CD4-positive, alpha-beta T cell treated with Interferon alpha-2 for 1 hour (primary cell): ENCODE measurements at places on chromosomes 2 and 18.

DNA sequence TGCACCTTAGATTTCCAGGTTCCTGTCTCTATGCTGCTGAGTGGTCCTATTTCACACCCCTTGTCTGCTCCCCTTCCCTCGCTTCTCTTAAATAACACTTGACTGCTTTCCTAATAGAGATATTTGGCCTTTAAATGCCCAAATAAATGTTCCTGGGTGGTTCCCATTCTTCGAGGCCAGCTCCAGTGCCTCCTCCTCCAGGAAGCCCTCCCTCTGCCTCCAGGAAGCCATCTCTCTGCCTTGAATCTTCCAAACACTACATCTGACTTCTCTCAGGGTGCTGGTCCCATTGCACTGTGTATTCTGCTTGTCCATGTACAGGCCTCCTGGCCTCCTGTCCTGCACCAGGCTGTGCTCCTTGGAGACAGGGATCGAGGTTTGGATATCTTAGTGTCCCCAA lies 14.2 kb downstream of the EHD3 start:
- DNase-seq: no peak

- DNase-seq: peak; percentile 71
Observed at GRCh38 chr18:21110713-21111345, 784 bp downstream of the ROCK1 start.

DNA sequence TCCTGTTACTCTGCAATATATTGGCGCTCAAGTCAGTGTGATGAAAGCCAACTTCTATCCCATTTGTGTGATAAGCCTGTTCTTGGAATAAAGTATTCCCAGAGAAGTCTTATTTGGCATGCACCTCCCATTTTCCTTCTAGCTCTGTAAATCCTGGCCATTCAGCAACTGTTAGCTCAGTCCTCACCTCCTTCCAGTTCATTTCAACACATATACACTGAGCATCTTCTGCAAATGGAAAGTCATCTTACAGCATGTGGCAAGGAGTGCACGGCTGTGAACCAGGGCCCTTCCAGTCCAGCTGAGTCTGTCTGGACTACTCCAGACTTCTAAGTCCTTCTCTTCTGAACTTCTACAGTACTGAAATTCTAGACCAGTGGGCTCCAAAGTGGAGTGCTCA lies 53.1 kb downstream of the SPATS2L start:
- DNase-seq: no peak

DNA sequence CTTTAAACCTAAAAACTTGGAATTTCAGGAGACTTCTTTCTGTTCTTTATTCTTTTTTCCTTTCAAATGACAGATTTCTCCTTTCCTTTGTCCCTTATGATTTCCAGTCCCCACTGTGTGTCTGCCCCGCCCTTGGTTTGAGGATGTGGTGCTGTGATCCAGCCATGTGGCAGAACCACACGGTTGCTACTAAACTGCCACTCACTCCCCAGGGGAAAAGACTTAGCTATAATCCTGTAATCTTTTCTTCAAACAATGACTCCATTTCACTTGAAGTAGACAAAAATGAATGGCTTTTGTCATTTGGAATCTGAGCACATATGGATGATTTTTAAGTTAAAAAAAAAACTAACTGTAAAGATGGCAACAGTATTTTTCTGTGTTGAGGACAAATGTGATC lies 76.2 kb upstream of the STAM2 start:
- no peak for DNase-seq

- peak; percentile 25 for DNase-seq
Observed at GRCh38 chr2:165902934-165903333, 50.6 kb downstream of the TTC21B start.

DNA sequence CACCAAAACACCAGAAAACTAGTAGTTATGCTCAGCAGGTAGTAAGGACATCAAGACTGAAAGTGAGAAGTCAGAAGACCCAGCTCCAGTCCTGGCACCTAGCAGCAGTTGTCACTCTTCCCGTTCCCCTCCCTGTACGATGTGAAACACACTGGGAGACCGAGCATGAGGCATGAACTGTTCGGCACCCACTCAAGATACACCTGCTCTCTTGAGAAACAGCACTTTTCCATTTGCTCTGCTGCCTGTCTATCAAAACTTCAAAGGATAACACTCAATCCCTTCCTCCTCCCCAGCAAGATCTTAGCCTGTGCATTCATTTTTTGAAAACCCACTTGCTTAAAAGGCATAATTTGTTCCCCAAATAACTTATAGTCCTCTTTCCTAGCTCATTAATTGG lies 123.9 kb downstream of the PLEKHM3 start:
- DNase-seq: no peak

DNA sequence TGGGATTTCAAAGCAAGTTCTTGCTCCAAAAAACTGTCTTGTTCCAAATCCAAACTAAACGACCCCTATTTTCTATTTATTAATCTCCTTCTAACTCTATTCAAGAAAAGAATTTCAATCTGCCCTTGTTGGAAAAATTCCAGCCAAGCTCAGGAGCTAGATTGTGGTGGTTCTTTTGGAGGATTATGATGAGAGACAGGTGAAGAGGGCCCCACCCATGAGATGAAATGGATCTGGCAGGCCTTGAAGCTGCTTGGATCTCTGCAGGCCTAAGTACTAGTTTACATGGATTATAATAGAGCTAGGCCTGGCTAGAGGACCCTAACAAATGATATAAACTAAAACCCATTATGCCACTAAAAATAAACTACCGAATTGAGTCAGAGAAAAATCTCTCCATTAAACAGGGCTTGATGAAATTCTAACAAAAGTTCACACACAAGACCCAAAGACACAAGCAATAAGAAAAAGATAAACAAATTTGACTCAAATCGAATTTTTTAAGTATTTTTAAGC lies 101.6 kb downstream of the GFPT1 start:
- DNase-seq: no peak

- DNase-seq: no peak
Observed at GRCh38 chr2:2569306-2569705, 238.2 kb upstream of the MYT1L start.

DNA sequence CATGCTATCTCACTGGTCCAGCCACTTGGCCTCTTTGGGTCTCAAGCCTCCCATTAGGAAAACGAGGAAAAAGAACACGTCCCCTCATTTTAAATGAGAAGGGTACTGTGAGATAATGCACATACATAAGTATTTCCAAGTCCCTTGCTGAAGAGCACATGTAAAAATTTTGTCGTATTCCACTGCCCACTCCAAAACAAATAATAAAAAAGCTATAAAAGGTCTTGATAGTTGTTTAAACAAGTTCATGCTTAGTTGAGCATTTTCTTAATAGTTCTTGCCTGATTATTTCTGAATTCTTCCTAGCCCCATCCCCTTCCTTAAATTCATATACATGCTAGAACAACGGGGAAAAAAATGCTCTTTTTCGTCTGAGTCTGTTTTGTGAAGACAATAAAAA lies 110.2 kb upstream of the RNU4ATAC start:
- no peak for DNase-seq

DNA sequence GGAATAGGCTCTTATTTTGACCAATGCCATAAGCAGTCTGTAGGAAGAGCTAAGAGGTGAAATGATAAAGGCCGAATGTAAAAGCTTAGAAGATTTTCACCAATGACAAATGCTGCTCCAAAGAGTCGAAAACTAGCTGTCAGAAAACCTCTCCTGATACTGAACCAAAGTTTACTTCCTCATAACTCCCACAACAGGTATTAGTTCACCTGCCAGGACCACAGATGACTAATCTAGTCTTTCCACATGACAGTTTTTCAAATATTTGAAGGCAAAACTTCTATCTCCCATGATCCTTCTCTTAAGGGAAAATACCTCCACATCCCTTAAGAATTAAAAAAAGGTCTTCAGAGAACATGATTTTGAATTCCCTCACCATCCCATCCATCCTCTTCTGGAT lies 473.2 kb upstream of the SPHKAP start:
- DNase-seq: no peak

DNA sequence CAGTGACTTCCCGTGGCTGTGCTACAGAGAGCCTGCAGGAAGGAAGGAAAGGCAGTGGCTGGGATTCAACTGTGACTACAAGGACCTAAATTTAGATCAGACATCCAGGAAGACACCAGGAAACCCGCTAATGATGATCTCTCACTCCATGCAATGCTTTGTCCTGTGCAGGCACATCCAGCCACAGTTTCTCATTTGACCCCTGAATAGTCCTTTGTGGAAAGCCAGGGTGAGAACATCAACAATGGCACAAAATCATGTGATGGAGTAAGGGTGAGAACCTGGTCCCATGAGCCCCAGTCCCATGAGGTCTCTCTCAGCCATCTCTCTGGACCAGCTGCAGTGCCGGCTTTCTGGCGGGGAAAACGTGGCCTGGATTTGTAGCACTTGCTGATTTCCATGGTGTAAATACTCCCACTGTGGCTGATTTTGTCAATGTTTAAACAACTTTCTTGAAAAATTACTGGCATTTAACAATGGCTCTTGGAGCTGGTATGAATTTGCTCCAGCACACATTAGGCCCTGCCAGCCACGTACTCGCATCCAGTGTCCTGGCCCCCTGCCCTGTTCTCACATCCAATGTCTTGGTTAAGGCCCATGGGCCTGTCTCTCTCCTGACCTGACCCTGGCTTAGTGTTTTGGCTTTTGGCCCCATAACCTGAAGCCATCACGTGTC lies 159.0 kb upstream of the HAAO start:
- DNase-seq: no peak

DNA sequence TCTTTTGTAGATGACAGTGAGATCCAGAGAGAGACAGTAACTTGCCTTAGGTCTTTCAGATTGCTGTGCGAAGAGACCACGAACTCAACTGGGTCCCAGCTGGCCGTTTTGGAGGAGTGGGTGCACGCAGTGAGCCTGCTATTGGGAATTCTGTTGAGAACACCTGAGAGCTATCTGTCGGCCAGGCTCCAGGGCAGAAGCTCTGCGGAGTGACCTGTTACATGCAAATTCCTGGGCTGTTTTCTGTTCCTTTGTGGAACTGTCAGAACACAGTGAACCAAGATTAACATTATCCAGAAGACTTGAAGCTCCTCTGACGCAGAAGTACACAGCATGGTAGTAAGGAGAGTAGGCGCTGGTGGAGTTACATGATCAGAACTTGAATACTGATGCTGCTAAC lies 99.5 kb upstream of the LMAN1 start:
- DNase-seq: no peak

DNA sequence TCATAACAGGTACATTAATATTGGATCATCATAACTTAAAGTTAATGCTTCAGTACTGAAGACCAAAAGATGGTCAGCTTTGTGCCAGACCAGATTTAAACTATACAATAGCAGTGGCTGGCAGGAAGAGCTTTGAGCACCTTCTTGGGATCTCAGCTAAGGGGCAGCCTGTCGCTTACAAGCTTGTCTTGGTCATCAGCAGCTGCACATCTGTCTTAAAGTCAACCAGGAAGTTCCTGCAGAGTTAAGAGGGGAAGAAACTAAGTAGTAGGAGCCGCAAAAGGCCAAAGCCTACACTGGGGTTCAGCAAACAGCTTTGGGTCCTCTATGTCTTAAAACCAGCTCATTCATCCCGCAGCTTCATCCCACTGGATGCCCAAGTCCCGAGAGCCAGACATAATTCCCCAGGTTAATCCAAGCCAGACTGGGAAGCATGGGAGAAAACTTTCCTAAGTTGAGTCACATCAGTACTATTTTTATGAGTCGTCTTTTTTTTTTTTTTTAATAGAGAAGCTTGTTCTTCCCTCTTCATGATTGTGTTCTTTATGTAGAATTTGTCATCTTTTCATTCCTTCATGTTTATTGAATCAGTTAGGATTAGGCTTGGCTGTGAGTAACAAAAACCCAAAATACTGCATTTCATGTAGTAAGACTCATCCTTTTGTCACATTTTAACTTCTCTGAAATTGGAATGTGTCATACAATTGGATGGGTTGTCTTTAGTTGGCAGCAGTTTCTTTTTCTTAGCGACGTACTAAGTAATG lies 59.3 kb downstream of the SERTAD2 start:
- no peak for DNase-seq

DNA sequence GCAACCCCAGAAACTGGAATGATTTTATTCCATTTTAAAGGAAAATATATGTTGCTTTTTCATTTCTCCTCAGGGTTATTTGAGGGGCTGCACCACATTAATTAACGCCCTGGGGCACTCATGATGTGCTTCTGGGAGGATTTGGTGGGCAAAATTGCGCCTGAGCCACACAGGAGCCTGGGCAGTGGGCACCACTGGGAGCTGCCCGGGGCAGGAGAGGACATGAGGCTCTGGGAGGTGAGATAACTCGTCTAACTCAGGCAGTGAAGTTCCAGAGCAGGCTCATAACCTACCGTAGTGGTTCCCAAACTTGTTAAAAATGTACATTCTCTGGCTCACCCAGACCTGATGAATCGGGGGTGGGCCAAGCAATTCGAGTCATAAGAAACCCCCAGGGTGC lies 68.3 kb downstream of the EDAR start:
- no peak for DNase-seq

DNA sequence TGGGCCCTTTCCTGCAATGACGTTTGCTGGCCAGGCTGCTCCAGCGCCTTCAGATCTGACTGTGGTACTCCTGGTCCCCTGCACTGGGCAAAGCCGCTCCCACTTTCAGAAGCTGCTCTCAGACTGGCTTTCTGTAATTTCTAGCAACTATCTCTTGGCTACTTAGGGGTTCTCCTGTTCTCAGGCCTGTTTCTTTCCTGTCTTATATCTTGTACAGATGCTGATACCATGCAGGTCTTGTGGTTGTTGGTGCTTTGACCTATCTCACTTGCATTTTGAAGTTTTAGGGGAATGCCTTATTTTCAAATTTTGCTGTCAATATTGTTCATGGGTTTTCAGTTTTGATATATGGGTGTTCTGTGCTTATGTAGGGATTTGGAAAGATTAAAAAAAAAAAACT lies 145.8 kb downstream of the CLIP4 start:
- DNase-seq: no peak

DNA sequence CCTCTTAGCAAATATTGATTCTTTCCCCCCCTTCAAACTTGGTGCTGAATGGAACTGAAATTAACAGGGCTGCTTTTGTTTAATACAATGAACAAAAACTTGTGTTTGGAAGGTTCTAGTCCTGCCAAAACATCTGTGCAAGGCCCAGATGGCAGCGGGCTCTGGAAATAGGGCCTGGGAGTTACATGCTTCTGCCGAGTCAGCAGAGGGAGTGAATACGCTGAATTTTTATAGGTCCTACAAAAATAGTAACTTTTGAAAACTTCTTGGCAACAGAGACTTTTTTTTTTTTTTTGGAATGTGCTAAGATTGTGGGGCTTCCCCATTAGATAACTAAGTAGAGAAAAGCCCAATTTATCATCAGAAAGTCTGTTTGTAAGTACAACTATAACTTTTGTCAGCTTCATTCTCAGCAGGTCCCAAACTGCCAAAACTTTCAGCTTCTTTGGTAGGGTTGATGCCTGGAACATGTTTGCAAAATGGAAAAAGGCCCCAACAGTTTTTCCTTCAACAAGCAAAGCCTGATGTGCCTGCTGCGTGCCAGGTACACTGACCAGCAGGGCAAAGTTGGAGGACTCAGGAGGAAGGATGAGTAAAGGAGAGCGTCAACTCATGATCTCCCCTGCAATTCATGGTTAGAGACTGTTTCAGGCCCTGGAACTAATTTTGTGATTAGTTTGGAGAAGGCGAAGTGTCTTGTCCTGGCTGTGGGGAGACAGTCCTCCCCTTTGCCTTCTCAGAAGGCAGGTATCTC lies 45.1 kb upstream of the HDAC4 start:
- no peak for DNase-seq
